ENCODE measurements at places on chromosomes 4 and X.

GRCh38 chrX:56029691-56030090, 202.5 kb upstream of the KLF8 start:
- DNase-seq = no peak

GRCh38 chr4:70632028-70632427, 3.5 kb downstream of the ENAM start:
- DNase-seq = no peak

- DNase-seq = no peak
Measured at GRCh38 chr4:20015636-20016224, 236.0 kb upstream of the SLIT2 start.

- DNase-seq = no peak
Measured at GRCh38 chrX:94400488-94400887, 726.5 kb downstream of the FAM133A start.

- no peak for DNase-seq
Measured at GRCh38 chr4:26028133-26028792, 114.2 kb downstream of the SMIM20 start.

DNA sequence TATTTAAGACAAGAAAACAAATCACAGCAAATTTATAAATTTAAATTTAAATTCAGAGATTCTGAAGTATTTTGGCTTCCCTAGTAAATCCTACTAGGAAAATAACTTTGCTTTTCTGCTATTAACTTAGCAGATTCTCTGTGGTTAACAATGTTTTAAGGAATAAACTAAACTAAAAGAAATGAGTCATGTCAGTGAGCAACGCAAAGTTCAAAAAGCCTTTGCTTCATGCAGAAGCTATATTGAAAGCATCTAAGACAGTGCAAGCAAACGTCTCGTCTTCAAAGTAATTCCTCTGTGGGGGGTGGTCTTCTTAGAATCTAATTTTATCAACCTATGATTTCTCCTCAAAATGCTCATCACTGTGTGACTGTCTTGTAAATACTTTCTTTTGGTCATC, 30.1 kb downstream of the GABRB1 start:
- DNase-seq = no peak

- no peak for DNase-seq
Measured at GRCh38 chr4:156547439-156547838, 424.2 kb downstream of the PDGFC start.

DNA sequence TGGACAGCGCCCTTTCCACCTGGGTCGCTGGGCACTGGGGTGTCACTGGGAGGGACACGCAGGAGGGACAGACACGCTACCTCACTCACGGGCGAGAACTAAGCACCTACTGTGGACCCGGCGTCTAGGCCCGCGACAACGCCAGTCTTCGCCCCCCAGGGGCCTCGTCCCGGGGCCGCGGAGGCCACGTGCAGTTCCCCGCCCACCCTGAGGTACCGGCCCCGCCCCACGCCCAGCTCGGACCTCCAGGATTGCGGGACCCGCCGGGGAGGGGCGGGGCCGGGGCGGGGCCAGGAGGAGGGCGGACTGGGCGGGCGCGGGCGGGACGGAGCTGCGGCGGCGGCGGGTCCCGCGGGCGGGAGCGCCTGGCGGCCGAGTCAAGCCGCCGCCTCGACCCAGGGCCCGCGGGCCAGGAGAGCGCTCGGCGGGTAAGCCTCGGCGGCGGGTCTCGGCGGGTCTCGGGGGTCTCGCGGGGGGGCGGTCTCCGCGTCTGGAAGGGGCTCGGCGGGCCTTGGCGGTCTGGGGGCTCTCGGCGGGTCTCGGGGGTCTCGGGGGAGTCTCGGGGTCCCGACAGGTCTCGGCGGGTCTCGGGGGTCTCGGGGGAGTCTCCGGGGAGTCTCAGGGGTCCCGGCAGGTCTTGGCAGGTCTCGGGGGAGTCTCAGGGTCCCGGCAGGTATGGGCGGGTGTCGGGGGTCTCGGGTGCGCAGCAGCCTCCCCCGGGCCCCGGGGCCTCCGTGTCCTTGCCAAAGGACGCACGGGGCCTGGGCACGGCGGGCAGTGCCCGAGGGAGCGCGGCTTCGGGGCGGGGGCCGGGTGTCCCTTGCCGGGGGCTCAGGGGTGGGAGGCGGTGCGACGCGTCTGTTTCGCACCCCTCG, at the start of gene SH3BP2:
Gene SH3BP2 (plus strand): TSS at position 375 of the 875 bp plus-strand sequence. CDS start 27,533 bp downstream, outside the sequence.
- DNase-seq = peak; percentile 90

- no peak for DNase-seq
Measured at GRCh38 chr4:188854436-188854835, 715.2 kb downstream of the TRIML1 start.

GRCh38 chrX:19743386-19743785, 144.0 kb downstream of the SH3KBP1 start:
- no peak for DNase-seq

DNA sequence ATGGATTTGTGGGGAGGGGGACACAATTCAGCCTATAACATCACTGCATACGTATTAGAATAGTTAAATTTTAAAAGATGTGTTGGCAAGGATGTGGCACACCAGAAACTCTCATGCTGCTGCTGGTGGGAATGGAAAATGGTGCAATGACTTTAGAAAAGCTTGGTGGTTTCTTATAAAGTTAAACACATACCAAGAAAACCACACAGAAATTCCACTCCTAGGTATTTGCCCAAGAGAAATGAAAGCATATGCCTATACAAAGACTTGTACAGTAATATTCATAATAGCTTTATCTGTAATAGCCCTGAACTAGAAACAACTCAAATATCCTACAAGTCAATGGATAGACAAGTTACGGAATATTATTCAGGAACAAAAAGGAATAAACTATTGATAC, 71.3 kb upstream of the PDHA1 start:
- DNase-seq = no peak

DNA sequence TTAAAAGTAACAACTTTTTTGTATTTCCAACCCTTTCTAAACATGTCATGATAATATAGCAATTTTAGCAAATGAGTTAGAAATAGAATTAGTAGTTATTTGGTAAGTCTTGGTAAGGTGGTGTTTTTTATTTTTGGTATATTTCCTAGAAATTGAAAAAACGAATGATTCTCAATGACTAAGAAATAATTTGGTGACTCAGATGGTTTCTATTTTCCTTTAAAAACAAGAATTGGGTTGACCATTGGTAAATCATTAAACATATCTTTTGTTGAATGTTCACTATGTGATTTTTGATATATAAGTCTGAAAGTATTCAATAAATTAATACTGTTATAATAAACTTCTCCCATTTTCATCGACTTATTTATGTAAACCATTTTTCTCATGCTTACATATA, 206.2 kb upstream of the BANK1 start:
- DNase-seq = no peak

GRCh38 chrX:19017271-19017670, 33.4 kb upstream of the PHKA2 start:
- peak; percentile 8 for DNase-seq

DNA sequence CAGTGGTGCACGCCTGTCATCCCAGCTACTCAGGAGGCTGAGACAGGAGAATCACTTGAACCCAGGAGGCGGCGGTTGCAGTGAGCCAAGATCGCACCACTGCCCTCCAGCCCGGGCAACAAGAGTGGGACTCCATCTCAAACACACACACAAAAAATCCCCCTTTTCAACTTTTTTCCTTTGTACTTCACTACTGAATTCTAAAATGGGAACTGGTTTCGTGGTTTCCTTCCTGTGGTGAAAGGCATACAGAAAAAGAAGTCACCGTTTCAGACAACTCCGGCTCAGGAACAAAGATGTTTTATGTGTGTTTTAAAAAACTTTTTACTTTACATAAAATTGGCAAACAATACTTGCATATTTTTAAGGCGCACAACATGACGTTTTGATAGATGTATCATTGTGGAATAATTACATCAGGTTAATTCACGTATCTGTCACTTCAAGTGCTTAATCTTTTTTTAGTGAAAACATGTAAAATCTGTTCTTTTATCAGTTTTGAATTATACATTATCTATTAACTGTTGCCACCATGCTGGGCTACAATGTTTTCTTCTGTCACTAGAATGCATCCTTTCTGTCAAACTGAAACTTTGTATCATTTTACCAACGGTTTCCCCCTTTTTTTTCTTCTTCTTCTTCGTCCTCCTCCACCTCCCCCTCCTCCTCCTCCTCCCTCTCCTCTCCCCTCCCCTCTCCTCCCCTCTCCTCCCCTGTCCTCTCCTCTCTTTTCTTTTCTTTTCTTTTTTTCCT, 186.0 kb downstream of the CRLF2 start:
- no peak for DNase-seq

DNA sequence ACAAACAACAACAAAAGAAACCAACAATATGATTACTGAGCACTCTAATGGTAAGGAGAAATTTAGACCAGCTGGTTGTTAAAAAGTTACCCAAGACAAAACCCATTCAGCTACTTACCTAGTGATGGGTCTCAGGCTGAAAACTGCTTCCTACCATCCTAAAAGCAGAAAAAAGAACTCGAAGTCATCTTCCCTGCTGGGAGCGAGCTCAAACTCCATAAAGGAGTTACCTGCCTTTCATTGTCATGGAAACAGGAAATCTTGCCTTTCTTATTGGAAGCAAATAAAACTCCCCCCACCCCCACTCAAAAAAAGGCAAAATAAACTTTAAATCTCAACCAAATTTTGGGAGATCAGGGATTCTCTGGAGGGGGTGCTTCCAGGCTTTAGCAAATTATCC, 1478.3 kb downstream of the C4orf33 start:
- no peak for DNase-seq

DNA sequence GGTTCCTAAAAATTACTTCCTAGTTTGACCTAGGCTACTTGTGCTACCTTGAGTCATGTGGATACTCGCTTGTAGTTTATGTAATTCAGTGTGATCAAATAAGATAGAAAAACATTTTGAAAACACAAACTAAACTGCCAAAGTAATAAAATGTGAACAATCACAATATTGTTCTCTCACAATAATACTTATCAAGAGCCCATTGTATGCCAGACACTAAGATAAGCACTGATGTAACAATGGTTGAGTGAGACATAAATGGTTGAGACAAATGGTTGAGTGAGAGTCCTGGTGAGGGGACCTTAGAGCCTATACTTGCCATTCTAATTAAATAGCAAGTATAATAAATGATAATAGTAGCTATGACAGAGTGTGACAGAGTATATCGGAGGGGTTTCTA, 41.7 kb downstream of the RFC1 start:
- no peak for DNase-seq

DNA sequence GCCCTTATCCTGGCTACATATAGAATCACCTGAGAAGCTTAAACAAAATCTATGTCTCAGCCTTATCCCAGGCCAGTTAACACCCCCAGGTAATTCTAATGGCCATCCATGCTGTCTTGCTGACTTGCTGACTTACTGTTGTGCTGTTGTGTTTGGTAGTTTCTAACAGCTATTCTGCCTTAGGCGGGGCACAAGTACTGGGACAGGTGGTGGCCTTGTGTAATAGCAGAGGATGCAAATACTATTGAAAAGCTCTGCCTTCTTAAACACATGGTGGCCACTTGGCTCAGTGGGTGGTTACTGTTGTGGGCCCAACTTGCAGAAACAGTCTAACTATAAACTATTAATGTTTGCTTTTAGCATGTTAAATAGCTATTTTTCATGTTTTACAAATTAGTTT, 56.2 kb downstream of the CDS1 start:
- DNase-seq = no peak

- DNase-seq = no peak
Measured at GRCh38 chr4:103002551-103002950, 17.0 kb downstream of the SLC9B1 start.

GRCh38 chr4:156223985-156224384, 270.3 kb upstream of the CTSO start:
- DNase-seq = no peak

GRCh38 chr4:10006601-10007435, 14.5 kb downstream of the SLC2A9 start:
- DNase-seq = no peak

DNA sequence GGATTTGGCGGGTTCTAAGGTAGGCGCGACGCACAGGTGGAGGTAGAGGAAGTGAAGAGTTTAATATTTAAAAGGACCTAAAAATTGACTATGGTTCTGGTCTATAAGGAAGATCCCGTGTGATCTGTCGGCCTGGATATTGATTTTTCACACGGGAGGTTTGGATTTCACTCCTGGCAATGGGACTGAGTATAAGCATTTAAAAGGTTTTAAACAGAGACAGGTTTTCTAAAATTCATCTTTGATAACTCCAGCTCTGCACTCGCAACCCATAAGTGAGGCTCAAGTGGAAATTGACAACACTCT, 394 bp upstream of the UXT start:
- DNase-seq = no peak

All from HuH-7 (cell line).